ENCODE measurements at places on chromosomes 6 and 20.

DNA sequence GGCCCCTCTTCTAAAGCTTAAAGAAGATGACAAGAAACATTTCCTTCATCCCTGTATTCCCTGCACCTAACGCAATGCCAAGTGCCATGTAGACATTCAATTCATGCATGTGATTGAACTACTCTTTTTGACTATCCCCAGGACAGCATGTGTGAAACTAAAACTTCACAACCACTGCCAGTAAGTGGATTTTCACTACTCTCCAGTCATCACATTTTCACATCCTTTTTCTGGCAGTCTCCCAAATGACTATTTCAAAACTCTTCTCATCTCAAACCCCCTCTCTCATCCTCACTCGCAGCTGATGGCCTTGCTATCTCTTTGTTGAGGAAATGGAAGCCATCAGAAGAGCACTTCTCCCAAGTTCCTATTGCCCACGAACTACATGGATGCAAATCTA lies 122.6 kb downstream of the OPRM1 start:
- no peak for DNase-seq

- no peak for DNase-seq
These were observed 8.5 kb downstream of the TRMT11 start for GRCh38 chr6:125994670-125995488.

DNA sequence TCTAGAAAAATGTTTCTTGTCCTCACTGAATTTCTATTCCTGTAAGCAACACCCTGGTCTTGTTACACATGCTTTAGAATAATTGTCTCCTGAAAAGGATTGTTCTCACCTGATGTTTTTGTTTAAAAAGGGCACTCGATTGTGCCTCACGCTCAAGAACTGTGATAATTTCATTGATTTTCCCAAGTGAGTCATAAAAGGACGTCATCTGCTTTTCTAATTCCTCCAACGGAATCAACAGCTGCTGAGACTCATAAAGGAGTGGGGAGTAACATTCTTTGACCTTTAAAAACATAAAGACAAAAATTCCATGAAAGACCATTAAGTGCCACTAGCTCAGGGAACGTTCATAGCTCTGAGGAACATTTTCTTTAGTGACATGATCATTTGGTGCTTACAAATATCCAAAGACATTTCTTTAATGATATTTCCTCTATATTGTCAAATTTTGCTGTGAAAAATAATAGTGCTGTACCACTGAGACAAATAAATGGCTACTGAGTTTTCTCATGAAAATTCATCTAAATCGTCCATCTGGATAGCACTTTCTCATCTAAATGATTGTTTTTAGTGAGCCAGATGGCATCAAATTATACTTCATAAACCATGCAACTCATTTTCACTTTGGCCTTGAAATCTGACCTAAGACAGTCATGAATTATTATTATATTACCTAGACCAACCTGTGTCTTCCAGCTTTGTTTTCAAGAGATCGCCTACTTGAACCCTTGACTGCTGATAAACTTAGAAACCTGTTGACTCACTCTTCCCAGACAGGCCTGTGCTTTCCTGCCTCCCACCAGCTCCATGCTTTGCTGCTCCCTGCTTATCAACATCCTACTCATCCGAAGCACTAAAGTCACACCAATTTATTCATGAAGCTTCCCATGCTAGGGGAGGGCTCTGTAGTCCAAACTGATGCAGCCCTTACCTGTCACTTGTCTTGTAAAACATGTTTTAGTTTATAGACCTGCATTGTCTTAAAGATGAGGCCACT lies 178.2 kb downstream of the SYNE1 start:
- no peak for DNase-seq

GRCh38 chr6:98932381-98932780 lies 15.4 kb downstream of the FBXL4 start:
- DNase-seq, result no peak

DNA sequence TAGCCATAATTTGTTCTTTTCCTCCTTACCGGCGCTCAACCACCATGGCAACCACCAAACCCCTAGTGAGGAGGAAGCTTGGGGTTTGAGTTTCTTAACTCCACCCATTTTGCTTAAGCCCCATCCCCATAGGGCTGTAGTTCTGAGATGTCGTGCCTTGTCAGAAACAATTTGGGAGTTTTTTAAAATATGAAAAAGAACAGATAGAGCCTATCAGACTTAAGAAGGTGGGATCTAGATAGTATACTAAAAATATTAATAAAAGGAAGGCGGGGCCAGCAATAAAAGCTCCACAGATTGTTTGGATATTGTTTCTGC lies 5.6 kb downstream of the BRD2 start:
- DNase-seq, result no peak

- no peak for DNase-seq
These were observed 34.3 kb downstream of the UQCC2 start for GRCh38 chr6:33677143-33677660.

GRCh38 chr6:157997893-157998608 lies 16.4 kb downstream of the SYNJ2 start:
- no peak for DNase-seq

DNA sequence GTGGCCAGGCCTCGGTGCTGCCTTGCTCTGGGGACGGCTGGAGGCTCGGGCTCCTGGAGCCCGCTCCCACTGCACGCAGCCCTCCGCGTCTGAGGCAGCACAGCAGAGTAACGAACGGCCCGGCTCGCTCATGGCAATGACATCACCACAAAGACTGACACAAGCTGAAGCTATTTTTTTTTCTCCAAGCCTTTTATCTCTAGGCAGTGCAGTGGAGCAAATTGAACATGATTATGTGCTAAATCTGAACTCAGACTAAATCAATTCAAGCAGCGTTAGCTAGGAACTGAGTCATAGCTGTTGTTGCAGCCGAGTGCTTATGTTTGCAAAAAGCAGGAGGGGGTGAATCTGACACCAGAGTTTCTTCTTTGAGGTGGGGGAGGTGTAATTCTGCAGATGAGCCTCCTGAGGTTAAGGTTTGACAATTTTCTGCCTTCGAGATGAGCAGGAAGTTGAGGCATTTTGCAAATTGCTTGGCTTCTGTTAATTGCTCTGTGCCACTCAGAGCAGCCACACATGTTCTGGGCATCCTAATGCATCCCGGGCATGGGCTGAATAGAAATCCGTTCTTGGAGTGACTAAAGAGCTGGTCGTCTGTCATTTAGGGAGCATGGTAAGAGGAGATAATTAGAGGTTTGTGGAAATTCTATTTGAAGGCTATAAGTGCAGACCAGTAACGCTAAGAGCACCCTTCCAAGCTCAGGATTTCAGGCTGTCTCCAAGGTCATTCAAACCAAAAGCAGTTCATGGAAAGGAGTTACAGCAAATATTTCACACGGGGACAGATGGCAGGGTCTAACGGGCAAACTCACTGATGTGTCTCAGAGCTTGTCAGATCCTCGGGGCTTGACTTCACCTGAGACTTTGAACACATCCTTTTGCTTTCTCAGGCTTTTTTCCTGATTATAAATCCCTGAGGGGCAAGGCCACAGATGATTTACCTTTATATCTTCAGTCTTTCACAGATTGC lies 155.1 kb upstream of the ENPP5 start:
- DNase-seq, result no peak

DNA sequence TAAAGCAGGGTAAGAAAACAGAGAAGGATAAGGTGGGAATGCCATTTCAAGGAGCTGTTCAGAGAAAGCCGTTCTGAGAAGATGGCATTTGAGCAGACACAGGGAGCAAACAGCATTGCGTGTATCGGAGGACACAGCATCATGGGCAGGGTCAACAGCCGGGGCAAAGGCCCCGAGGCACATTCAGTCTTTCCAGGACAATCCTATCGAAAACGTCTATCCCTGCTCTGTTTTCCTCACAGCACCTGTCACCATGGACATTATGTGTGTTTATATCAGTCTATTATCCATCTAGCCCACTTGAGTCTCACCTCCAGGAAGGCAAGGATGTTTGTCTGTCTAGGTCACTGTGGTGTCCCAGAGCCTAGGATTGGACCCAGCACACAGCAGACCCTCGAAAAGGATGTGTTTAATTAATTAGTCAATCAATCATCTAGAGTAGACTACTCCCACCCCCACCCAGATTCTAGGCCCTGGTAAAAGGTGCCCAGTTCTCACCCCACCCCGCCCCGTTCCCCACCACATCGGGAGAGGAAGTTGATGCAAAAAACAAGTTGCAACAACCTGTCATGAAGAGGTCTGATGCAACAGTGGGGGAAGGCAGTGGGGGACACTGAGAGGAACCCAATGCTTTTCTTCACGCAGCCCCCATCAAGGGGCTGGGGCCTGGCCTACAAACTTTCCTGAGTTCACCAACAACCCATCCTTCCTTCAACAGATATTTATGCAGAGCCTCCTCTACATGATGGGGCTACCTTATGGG lies 66.6 kb downstream of the PREX1 start:
- no peak for DNase-seq

DNA sequence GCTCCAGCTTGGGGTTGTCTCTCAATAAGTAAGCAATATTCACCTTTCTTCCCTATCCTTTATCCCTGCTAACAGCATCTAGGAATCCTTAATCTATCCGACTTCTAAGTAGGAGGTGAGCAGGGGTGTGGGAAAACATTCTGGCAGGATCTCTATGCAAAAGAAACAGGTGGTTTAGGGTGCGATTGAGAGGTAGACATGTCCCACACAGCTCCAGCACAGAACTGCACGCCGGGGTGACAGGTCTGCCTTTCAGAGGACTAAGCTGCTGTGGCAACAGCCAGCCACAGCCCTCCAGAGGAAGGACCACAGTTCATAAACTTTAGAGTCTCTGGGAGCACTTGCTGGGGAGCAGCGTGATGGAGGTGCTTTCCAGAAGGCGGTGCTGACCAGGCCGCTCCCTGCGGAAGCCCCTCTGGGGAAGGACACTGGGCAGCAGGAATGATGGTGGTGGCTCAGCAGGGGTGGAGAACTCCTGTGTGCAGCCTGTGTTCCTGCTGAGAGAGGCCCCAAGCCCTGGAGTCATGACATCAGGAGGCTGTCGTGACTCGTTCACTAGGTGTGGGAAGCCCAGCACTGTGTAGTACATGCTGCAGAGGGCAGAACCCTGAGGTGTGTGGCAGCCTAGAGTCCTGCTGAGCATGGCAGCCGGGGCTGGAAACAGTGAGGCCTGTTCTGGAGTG lies 509.6 kb downstream of the PRKN start:
- DNase-seq, result no peak

- no peak for DNase-seq
These were observed 20.3 kb upstream of the CHD6 start for GRCh38 chr20:41638456-41638855.

GRCh38 chr20:46683939-46684750 lies 5.1 kb downstream of the TP53RK start:
- DNase-seq, result no peak

- DNase-seq, result no peak
These were observed 119.1 kb upstream of the AHI1 start for GRCh38 chr6:135616655-135617054.

GRCh38 chr6:56724455-56724854 lies 81.8 kb upstream of the DST start:
- no peak for DNase-seq

GRCh38 chr6:161412795-161413194 lies 138.9 kb upstream of the AGPAT4 start:
- no peak for DNase-seq

- no peak for DNase-seq
These were observed 9.8 kb upstream of the AKAP7 start for GRCh38 chr6:131125431-131125830.

DNA sequence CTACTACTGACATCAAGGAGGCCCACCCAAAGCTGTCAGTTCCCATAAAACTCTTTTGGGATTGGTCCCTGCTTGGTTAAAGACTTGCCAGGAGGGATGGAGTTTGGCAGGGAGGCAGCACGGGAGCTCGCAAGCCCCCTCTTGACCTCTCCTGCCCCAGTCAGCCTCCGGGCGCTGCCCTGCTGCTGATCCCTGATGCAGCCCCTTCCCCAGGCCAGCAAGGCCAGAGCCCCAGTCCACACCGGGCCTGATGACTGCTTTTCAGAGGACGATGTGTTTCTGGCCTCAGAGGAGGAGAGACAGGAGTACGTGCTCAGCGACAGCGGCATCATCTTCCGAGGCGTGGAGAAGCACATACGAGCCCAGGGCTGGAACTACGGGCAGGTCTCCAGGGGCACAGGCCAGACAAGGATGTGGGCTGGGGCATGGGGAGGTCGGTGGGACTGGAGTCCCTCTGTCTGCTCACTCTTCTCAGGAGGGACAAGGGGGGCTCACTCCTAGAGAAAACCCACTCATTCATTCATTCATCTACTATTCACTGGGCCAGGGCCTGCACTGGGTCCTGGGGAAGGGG lies 15.6 kb downstream of the TGM6 start:
- no peak for DNase-seq

DNA sequence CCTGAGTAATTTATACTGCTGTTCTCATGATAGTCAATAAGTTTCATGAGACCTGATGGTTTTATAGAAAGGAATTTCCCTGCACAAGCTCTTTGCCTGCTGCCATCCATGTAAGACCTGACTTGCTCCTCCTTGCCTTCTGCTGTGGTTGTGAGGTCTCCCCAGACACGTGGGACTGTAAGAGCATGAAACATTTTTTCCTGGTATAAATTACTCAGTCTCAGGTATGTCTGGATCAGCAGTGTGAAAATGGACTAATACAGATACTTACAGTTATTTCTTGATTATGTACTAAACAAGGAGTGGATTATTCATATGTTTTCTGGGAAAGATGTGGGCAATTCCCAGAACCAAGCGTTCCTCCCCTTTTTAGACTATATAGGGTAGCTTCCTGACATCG lies 1.9 kb upstream of the TRIM38 start:
- peak; percentile 44 for DNase-seq

- DNase-seq, result no peak
These were observed 16.8 kb downstream of the SFT2D1 start for GRCh38 chr6:166325383-166326042.

DNA sequence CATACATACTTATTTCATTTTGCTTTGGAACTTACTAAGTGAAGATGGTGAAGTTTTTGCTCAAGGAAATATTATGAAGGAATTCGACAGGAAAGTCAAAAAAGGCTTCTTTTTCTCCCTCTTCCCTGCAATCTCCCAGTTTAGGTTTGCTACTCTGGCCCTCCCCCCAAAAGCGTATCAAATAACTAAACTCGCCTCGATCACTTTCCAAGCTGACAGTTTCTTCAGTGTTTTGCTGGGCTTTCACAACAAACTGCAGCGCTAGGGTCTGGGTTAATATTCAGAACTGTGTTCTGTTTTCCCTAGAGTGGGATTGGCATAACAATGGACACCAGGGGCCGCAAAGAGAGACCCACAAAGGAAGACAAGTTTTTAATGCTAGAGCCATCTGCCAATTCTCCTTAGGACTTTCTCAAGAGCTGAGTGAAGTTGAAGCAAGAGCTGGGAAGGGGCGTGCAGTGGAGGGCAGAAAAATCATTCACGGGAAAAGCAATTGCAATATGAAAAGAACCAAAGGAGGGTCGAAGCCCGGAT lies 57.8 kb downstream of the ATP9A start:
- DNase-seq, result no peak

DNA sequence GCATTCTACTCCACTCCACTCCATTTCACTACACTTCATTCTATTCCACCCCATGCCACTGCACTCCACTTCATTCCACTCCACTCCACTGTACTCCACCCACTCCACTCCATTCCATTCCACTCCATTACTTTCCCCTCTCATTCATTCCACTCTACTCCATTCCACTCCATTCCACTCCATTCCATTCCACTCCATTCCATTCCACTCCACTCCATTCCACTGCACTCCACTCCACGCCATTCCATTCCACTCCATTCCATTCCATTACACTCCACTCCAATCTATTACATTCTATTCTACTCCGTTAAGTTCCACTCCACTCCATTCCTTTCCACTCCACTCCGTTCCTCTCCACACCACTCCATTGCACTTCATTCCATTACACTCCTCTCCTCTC lies 25.0 kb upstream of the DEFB125 start:
- no peak for DNase-seq

- no peak for DNase-seq
These were observed 11.3 kb downstream of the RAMACL start for GRCh38 chr6:166575205-166575604.
